ENCODE measurements at places on chromosomes 11 and 22. TPM values are rescaled to one million over a fixed set of nuclear protein-coding genes. Genes with fewer than 3 reads are reported as not detected.

GRCh38 chr11:135074397-135074998, 662.5 kb upstream of the B3GAT1 start:
- peak; percentile 4 for DNase-seq

SLC17A6 gene
- not detected for polyA plus RNA-seq

MS4A12 gene
- not detected for polyA plus RNA-seq

DNA sequence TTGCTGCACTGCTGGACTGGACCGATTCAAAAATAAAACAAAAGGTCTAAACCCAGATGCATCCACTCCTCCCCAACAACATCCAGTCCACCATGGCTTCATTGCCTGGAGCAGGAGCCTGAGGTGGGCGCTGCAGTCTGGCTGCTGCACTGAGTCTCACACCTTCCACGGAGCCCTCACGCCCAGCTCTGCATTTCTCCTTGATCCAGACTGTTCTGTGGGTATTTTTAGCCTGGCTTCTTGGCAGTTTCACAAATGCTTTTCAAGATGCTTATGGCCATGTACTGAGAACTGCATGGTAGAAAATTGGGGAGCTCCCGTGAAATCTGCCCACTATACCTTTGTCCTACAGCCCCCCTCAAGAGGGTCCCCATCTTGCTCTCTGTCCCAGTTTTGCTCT, 53.3 kb upstream of the JAM3 start:
- DNase-seq = no peak

DNA sequence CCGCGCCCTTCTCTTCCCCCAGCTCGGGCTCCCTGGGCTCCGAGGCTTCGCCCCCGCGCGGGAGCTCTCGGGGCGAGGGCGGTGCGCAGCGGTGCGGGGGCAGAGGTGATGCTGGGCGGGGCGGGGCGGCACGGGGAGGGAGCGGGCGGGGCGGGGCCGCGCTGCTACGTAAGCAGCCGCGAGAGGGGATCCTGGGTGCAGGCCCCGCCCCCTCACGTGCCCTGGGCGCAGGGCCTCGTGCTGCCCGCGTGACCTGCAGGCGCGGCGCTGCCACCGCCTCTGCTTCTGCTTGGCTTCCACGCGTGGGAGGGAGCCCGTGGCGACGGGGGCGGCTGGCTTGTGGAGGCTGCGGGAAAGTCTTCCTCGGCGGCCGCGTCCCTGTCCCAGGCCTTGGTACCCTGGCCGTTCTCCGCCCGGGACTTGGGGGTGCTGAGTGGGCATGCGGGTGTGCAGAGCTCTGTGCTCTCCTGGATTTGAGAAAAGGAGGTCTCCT, 132.6 kb upstream of the HSD17B12 start:
- no peak for DNase-seq

DNAL4 gene
- polyA plus RNA-seq = 24.7 TPM

DNA sequence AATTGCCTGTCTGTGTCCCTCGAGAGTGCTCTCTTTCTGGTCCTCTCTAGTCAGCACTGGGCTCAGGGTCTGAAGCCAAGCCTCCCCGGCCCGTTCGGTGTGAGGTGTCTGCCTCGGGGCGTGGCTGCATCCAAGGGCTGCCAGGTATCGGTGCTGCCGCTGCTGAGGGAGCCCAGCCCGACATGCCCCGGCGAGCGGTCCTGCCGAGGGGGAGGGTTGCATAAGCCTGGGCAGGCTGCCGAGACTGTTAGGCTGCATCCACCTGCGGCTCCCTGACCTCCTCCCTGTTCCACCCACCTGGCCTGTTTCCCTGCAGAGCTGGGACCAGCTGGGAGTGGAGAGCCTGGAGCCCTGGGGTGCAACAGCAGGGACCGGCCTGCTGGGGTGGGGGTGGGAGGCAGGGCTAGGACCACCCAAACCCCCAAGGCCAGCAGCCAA, 6.3 kb downstream of the OVOL1 start:
- DNase-seq = no peak

DNA sequence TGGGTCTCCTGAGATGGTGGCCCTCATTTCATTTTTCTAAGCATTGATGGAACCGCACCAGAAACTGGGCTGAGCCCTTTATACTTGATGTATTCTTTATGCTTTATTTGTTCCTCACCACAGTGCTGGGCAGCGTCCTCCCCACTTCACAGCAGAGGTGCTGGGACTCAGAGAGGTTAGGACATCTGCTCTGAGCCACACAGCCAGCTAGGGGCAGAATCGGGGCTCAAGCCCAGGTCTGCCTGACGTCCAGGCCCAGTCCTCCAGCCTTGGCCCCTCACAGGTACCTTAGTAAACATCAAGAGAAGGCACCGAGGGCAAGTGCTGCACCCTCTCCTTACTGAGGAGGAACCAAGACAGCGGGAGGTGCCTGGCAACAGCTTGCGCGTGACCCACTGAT, 20.2 kb upstream of the SHISAL1 start:
- no peak for DNase-seq

DNA sequence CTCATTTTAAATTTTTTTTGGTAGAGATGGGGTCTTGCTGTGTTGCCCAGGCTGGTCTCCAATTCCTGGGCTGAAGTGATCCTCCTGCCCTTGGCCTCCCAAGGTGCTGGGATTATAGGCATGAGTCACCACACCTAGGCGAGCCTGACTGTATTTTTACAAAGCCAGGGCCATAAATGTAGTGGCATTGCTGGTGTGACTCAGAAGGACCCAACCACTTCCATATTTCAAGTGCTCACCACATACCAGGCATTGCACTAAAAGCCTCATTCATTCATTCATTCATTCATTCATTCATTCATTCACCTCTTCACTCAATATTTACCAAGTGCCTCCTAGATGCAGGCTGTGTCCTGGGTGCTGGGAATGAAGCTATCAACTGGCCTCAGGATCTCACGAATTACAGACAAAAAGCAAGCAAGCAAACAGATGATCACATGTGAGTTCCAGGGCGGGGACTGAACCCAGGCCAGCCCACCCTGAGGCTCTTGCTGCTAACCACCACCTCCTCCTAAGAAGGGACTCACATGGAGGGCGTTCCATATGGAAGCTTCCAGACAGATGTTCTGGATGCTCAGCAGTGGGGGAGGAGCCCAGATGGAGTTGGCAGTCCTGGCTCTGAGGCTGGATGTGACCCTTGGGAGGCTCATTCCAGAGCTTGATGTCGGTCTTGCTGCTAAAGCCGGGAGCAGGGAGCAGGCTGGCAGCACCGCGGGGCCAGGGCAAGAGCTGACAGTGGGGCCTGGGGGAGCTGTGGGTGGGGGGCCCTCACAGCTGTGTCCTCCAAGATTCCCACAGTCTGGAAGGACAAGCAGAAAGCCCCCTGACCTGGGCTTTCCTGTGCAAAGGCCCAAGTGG, 158.8 kb downstream of the CTTN start:
- no peak for DNase-seq

DNA sequence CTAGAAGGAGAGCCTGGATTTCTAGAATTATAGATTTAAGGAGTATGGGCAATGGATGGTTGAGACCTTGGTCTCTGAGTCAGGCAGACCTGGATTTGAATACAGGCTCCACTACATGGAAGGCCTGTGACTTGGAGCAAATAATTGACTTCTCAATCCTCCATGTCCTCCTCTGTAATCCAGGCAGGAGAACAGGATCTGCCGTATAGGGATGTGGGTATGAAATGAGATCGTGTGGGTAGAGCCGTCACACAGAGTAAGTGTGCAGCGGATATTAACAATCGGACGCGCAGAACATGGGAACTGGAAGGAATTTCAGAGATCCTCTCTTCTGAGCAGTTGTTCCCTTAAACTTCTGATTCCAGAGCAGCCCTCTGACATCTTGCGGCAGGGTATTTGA, 11.5 kb upstream of the TMPRSS13 start:
- no peak for DNase-seq
